Activated CD8-positive, alpha-beta T cell treated with anti-CD3 and anti-CD28 coated beads for 36 hours (primary cell): ENCODE measurements at places on chromosomes 1 and 21.

DNA sequence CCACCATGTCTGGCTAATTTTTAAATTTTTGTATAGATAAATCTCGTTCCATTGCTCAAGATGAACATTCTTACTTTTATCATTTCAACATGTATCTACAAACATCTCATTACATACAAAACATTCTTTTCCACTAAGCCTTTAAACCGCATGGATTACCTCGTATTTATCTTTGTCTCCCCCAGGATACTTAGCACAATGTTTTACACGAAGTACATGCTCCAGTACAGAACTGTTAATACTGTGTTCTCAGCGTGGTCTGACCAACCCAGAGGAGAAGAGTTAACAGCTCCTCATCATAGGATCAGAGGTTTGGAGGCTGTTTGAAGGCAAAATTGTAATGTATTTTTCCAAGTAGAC is 7.4 kb downstream of the PIK3C2B start:
- no peak for DNase-seq

- DNase-seq: no peak
These were observed 7.4 kb downstream of the IFFO2 start for GRCh38 chr1:18948913-18949685.

GRCh38 chr1:225610539-225610938 is 42.4 kb downstream of the ENAH start:
- no peak for DNase-seq

DNA sequence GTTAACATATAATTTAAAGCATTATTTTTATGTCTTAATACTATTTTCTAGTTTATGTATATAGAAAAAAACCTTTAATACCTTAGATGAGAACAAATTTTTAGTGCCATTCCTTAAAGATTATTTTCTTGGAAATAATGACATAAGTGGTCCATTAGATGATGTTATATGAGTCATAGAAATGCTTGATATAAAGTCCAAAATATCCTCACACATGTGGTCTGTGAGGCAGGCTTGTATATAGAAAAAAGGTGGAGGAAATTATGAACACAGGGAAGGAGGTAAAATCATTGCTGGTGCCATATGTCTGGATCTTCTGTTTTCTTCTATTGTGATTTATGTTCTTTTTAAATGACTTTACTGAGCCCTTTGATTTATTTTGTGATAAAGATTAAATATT is 79.3 kb downstream of the MAP3K7CL start:
- DNase-seq: no peak

DNA sequence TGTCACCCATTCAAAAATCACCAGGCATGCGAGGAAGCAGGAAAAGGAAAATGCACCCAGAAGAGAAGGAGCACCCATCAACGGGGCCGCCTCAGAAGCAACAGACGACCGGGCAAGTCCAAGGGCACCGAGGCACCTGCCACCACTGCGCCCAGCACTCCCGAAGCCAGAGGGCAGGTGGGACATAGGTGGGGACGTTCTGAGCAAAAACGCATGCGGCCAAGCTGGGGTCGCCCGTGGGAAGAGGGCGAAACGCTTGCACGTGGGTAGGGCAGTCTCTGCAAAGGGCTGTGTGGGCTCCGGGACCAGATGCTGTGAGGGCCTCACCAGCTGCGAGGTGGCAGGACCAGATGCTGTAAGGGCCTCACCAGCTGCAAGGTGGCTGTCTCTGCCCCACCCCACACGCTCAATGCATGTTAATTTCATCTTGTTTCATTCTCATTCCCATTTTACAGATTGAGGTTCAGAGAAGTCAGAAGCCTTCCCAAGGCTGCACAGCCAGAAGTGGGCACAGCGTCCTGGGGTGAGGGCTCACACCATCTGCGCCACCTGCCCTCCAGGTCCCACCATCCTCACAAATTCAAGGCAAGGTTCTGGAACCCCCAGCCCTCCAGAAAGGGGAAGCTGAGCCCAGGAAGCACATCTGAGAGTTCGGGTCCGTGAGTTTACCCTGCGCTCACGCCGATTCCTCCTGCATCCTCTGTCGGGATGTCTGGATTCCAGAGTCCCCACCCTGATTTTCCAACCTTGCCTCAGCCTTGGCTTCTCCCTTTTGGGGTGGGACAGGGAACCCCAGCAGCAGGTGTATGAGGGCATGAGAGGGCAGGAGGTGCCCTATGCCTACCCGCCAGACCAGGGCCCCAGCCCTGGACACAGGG is 8.2 kb upstream of the SAMD11 start:
- peak; percentile 1 for DNase-seq

DNA sequence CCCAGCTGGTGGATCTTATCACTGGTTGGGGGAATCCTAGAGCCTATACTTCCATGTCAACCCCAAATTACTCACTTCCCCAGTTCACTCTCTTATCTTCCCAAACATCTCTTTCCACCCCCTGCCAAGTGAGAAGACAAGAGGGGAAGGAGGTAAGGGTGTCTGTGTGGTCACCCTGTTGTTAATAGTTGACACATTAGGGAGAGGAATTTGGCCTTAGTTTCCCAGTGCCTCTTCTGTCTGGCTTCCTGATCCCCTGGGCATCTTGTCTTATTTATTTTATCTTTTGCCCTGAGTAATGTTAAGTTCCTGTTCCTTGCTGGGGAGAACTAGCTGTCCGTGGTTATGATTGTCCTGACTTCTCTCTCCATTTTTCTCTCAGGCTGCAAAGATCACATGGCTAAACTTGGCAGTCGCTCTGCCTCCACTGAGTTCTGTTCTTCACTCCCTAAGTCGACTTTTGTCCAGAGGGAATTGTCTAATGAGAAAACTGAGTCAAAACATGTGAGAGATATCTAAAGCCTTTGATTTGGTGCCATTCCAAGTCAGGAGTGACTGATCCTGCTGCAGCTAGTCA is 157.1 kb upstream of the SYT6 start:
- DNase-seq: no peak

GRCh38 chr1:59528900-59529299 is 232.0 kb downstream of the FGGY start:
- no peak for DNase-seq

DNA sequence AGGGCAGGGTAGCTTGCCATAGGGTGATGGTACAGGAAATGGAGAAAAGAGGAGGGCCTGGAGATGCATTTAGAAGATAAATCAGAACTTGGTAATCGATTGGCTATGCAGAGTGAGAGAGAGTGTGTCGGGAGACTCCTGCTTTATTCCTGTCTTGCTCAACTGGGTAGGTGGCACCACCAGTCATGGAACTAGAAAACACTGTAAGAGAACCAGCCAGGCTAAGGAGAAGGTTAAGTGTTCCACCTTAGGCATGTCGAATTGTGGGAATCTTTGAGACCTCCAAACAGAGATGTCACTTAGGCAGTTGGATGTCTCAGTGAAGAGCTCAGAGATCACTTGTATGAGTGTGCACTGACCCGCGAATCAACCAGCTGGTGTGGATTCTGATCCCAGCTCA is 28.7 kb upstream of the RD3 start:
- no peak for DNase-seq

- no peak for DNase-seq
These were observed 328.6 kb downstream of the CAMTA1 start for GRCh38 chr1:7113822-7114221.

DNA sequence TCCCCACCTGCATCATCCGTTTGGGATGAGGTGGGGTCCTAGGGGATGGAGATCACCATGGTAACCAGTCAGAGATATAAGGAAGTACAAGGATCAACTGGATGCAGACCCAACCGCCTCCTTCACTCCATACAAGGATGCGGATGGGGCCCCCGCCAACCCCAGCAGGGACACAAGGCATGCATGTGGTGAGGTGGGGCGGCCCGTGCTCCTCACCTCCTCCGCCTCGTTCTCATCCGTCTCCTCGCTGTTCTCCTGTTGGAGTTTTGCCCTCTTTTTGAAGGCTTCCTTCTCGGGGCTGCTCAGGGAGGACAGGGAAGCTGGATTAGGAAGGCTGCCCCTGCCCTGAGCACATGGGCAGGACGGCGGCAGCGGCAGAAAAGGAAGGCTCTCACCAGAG is 23.8 kb downstream of the KIF21B start:
- DNase-seq: no peak

GRCh38 chr1:83860490-83861221 is 138.3 kb downstream of the TTLL7 start:
- DNase-seq: peak; percentile 85

DNA sequence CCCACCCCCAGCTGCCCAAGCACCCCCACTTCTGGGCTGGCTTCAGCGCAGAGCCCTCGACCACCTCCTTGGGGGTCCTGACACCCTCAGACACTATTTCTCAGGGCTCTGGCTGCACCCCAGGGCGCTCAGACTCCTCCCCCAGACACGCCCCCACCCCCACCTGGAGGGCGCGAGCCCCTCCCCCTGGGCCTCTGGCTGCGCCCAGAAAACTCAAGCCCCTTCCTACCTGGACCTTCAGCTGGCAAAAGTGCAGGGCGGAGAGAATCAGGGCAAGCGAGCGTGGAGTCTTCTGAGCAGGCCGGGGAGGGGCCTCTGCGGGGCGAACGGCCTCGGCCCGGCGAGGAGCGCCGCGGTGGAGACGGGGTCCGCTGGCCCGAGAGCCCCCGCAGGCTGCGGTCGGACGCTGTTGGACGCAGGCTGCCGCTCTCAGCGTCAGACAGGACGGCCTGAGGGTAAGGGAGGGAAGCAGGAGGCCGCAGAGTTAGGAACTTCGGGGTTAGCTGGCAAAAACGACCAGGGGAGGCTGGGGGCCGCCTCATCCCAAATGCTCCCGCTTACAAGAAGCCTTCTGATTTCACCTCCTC is 17.4 kb upstream of the NBPF1 start:
- DNase-seq: peak; percentile 1

DNA sequence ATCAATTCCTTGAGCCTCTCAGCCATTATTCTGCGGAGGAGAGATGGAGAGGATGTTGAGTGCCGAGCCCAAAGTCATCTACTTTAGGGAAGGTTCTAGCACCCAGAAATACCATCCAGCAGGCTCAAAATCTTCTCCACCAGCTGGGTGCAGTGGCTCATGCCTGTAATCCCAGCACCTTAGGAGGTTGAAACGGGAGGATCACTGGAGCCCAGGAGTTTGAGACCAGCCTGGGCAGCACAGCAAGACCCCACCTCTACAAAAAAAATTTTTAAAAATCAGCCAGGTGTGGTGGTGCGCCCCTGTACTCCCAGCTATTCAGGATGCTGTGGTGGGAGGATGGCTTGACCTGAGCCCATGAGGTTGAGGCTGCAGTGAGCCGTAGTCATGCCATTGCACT is 39.5 kb upstream of the CAPZB start:
- no peak for DNase-seq

DNA sequence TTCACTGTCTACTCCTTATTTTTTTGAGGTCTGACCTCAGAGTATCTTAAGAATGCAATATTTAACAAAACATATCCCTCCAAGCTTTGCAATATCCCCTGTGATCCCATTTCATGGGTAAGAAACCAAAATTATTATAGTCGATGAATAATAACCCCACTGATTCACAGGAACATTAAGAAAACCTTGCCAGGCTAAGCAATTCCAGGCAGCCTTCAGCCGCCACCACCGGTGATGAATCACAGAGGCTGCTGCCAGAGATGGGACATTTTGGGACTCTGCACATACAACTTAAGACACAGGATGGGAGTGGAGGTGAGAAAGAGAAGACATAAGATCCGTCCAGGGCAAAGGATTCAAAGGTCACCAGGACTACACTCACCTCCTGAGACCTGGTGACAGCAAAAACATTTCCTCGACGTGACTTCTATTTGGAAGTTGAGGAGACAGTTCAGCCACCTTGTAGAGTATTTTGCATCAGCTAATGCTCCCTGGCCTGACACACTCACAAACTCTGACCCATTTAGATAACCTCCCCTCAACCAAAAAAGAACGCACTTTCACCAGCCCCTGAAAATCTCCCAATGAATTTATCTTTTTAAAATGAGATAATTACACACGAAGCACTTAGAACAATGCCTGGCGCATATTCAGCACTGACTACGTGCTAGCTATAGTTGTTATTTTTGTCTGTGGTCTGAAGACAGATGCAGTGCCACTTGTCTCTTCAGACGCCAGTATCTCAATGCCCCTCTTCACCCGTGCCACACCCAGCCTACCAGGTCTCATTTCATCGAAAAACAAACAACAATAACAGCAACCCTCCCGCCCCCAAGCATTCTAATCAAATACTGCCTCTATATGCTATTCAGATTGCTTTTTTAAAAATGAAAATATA is 17.8 kb upstream of the OVAAL start:
- no peak for DNase-seq

DNA sequence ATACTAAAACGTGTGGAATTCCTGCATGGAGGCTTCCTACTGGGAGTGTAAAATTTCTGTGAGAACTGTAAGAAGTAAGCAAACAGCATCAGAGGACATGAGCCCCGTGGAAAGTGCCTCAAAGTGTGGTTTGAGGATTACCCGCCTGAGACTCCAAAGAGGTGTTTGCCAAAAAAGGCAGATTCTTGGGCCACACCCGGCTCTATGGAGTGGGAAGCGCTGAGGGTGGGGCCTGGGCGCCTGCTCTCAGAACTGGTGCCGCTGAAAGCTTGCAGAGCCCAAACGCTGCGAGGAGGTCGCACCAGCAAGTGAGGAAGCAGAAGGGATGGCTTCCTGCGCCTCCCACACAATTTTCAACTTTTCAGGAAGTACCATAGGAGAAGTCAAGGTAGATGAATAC is 43.0 kb upstream of the PSEN2 start:
- peak; percentile 14 for DNase-seq

DNA sequence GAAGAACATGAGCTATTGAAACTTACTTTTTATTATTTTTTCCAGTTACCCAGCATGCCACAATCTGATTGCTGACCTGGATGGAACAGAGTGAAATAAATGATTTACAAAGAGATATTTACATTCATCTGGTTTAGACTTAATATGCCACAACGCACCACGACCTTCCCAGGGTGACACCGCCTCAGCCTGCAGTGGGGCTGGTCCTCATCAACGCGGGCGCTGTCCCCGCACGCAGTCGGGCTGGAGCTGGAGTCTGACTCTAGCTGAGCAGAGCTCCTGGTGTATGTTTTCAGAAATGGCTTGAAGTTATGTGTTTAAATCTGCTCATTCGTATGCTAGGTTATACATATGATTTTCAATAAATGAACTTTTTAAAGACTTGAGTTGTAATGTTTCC is 243.9 kb downstream of the SDCCAG8 start:
- no peak for DNase-seq

- no peak for DNase-seq
These were observed 3.2 kb downstream of the SLC1A7 start for GRCh38 chr1:53138991-53139884.

- no peak for DNase-seq
These were observed 17.2 kb downstream of the CFH start for GRCh38 chr1:196669051-196669450.

DNA sequence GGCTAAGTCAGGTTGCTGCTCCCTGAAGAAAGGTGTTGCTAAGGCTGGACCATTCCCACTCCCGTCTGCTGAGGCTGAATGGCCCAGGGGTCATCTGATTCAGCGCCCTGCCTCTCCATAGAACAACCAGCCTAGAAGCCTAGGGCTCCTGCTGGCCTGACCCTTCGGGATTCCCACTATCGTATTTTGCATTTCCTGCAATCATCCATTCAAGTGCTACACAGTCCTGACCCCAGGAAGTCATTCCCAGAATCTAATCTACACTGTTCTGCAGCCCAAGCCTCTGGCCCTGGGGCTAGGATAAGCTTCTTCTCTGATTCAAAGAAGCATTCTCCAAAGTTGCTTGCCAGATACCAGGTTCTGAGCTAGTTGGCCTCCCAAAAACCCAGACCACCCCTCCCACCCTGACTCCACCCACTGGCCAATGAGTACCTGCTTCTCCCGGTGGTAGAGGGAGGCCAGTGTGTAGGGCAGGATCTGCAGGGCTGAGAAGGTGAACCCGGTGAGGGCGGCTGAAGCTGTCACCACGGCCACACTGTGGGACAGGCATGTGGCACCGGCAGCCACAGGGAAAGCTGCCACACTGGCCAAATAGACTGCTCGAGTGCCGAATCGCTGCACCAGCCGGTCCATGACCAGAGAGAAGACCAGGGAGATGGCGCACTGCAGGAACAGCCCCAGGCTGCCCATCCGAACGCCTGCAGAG is 18.7 kb downstream of the SLC45A3 start:
- no peak for DNase-seq
